ENCODE measurements at places on chromosomes 3 and 15.

DNA sequence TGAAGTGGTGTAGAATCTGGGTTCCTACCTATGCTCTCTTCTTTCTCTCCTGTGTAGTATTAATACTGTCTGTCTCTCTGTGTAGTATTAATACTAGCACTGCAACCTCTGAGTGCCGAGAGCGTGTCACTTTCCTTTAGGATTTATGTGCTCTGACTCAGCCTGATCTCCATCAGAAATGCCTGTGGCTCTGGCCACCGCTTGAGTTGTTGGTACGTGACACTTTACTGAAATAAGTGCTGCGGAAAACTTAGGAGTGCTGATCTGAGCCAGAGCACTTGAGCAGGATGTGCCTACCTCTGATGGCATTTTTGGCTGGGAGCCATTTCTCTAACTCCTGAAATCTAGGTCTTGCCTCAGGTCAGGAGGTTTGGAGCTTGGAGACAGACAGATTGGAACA, 807.4 kb downstream of the SQOR start:
- DNase-seq, result no peak

DNA sequence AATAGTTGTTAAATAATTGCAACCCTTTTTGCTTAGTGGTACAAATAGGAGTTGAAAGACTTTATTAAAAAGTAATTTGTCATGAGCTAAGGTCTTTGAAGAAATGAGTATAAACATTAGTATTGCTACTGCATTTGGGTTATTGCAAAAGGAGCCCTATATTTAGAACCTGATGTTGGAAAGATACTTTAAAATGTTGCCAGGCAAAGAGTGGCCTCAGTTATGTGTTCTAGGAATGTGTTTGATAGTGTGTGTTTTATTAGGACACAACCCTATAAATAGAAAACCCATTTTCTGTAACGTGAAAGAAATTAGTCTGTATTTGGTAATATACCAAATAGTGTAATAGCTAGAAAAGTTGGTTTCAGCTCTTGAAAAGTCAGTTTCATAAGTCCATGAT, 10.7 kb downstream of the VPS8 start:
- no peak for DNase-seq

DNA sequence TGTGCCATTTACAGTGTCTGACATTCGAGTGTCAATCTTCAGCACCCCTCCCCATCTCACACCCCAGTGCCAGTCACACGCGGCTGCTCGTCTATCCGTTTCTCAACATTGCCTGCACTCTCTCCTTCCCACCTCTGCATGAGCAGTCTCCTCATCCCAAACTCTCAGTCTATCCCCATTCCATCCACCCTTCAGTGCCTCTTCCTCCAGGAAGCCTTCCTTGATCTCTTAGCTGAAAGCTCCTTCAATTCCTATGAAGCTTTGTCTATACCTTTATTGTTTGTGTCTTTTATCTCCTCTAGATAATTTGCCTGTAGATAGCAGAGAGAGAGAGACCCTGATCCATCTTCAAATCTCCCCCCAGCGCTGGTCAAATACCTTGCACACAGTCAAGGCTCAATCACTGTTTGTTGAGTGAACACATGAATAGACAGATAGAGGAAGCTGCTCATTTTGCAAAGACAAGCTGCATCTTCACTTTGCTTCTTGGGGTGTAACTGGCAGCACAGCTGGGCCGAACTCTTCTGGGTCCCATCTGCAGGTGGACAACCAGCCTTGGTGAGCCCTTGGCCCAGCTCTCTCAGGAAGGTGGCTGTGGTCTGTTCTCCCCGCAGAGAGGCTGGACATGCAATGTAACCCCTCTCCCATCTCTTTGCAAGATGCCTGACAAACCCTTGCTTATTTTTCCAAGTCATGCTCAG, 52.8 kb downstream of the ITGA11 start:
- DNase-seq, result peak; percentile 53

DNA sequence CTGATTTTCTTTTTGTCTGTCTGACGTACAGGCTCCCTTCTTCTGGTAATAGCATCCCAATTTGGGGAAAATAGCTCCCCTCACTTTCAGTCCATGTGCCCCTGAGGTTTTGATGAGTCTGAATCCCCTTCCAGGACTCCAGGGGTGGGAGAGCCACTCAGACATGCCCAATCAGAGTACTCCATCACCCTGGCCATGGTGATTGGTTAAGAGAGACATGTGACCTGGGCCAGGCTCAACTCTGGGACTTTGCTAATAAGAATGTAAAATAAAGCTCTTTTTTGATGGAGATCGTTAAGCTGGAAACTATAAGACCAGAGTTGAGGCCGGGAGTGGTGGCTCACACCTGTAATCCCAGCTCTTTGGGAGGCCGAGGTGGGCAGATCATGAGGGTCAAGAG, 9.2 kb upstream of the MEF2A start:
- no peak for DNase-seq

GRCh38 chr3:128170866-128171516, 17.7 kb downstream of the EEFSEC start:
- DNase-seq, result peak; percentile 79

DNA sequence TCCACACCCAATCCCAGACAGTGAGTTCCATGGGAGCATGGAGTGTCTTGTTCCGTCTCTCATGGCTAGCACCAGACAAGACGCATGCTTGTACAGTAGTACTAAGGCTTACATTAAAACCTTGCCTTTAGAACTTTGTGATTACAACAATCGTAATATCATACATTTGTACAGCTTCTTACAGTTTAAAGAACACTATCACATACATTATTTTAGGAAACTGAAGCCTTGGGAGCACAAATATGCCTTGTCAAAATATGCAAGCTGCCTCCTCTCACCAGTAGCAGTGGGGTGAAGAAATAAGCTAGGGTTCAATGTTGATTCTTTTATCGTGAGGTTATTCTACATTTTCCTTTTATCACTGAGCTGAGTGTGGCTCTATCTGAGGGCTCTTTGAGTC, 36.8 kb downstream of the ADAMTSL3 start:
- no peak for DNase-seq

GRCh38 chr3:120673116-120673515, 8.9 kb downstream of the HGD start:
- no peak for DNase-seq

DNA sequence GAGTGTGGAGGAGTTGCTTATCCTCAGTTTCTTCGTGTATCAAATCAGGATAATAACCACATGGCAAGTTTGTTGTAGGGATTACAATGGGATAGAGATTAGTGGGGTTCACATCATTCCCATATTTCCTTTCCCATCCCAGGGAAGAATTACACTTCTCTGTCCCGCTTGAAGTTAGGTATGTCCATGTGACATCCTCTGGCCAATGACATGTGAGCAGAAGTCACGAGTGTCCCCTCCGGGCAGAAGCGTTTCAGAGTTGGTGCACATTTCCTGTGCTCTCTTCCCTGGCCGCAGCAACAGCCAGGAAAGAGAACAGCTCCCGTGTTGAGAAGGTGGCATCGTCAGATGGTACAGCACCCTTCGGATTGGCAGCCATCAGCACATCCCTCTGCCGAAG, 36.7 kb upstream of the HES1 start:
- DNase-seq, result no peak

GRCh38 chr3:39910826-39911464, 101.5 kb downstream of the MYRIP start:
- DNase-seq, result no peak

- DNase-seq, result no peak
Observed at GRCh38 chr3:165883863-165884478, 46.7 kb upstream of the BCHE start.

- no peak for DNase-seq
Observed at GRCh38 chr3:89682556-89682955, 575.1 kb downstream of the EPHA3 start.

- DNase-seq, result no peak
Observed at GRCh38 chr15:75733761-75734651, 21.4 kb upstream of the CSPG4 start.

GRCh38 chr15:81161851-81162250, 27.8 kb downstream of the CFAP161 start:
- no peak for DNase-seq

GRCh38 chr3:61774279-61774890, 213.0 kb downstream of the PTPRG start:
- no peak for DNase-seq

DNA sequence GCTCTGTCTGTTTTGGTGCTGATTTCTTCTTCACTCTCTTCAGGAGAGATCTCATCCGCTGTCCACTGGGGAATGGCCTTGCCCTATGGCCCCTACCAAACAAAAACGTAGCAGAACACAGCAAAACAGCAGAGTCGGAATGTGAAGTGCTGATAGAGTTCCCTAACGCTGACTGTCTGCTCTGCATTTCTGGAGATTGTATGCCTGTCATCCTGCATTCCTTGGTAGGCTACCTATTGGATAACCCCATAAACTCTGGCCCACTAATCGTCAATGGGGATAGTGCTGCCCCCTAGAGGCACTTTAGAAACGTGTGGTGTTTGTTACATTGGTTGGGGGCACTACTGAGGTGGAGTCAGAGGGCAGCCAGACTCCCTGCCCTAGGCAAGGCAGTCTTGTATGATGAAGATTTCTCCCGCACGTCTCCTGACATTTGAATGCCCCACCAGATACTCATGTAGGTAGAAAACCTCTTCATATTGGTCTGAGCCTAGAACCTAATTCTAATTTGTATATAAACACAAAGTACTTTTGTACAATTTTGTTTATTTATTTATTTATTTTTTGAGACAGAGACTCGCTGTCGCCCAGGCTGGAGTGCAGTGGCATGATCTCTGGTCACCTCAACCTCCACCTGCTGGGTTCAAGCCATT, 15.6 kb upstream of the MAGEF1 start:
- peak; percentile 75 for DNase-seq

GRCh38 chr3:98829246-98829832, 66.2 kb downstream of the ST3GAL6 start:
- no peak for DNase-seq

DNA sequence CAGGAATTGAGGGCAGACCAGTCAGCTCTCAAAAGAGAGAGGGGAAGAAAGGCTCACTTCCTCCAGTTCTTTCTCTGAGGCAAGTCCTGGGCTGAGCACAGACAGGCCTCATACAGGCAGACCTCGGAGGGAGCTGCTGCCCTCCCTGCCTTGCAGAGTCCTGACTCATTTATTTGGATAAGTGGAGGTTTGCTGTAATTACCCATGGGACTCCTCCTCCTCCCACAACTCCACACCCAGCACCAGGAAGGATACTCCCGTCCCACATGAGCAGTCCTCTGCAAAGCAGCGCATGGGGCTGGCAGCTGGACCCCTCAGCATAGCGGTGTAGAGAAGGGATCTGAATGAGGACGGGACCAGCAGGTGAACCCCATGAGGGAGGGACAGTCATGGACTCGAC, 13.4 kb upstream of the SCN10A start:
- DNase-seq, result no peak

DNA sequence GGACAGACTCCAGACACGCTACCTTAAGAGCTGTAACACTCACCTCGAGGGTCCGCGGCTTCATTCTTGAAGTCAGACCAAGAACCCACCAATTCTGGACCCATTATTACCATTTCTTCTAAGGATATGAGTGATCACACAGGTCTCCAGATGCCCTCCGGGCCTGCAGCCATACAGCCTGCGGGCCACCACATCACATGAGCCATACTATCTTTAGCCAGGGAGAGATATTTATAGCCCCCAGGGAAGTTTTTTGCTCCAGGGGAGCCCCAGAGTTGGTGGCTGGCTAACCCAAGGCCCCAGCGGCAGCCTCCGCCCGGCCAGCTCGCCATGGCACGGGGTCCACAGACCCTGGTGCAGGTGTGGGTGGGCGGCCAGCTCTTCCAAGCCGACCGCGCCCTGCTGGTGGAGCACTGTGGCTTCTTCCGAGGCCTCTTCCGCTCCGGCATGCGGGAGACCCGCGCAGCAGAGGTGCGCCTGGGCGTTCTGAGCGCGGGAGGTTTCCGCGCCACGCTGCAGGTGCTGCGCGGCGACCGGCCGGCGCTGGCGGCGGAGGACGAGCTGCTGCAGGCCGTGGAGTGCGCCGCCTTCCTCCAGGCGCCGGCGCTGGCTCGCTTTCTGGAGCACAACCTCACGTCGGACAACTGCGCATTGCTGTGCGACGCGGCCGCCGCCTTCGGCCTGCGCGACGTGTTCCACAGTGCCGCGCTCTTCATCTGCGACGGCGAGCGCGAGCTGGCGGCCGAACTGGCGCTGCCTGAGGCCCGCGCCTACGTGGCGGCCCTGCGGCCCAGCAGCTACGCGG, at the start of gene KBTBD13:
Gene KBTBD13, plus strand, starts transcription at position 261 of the 805 bp plus-strand sequence. Its CDS starts 70 bp downstream, at position 331.
- no peak for DNase-seq

GRCh38 chr3:55405436-55405835, 81.7 kb downstream of the WNT5A start:
- no peak for DNase-seq

DNA sequence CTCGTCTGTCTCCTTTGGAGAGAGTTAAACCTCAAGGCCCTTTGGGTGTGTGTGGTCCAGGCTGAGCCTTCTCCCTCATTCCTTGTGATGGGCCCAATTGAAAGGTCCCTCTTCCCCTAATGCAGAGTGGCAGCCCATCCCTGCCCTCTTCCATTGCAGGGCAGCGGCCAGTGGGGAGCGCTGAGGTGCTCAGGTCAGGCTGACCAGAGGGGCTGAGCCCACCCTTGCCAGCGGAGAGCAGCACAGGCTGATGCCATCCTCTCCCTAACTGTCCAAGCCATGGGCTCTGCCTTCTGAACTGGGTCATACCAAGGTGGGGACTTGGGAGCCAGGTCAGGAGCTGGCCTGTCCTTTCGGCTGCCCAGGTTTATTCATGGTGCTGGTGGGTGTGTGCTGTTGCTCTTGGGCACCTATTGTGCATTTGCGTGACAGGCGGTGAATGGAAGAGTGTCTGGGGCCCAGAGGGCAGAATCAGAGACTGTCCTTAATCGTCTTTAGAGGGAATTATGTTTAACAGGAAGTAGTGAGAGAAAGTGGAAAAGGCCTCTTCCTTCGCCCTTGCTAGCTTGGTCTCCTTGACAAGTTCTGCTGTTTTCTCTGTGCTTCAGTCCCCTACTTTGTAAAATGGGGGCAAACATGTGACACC, 96.9 kb downstream of the VGLL4 start:
- no peak for DNase-seq

DNA sequence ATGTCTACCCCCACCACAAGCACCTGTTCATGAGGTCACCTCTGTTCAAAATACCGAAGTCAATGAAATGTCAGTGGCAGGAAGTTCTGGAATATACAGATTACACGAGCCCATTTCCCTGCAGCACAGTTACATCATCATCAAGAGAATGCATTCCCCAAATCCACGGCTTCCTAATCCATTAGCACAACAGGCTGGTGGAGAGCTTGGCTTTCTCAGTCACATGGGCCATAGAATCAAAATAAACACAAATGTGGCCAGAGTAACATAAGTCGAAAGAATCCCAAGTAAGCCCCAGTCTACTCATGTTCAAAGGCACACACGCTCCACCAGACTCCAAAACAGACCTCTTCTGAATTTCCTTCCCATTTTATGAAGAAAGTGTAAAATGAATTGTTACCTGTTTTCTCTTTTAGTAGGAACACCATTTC, 419.3 kb downstream of the MAGI1 start:
- DNase-seq, result no peak

- no peak for DNase-seq
Observed at GRCh38 chr3:166453478-166453877, 616.3 kb upstream of the BCHE start.

GRCh38 chr15:77311020-77311419, 108.9 kb downstream of the PEAK1 start:
- DNase-seq, result no peak

- DNase-seq, result no peak
Observed at GRCh38 chr3:189344996-189345395, 173.2 kb downstream of the TPRG1 start.
